Psoas muscle (tissue), 8 donors: ENCODE measurements at places on chromosomes 7 and 10.

DNA sequence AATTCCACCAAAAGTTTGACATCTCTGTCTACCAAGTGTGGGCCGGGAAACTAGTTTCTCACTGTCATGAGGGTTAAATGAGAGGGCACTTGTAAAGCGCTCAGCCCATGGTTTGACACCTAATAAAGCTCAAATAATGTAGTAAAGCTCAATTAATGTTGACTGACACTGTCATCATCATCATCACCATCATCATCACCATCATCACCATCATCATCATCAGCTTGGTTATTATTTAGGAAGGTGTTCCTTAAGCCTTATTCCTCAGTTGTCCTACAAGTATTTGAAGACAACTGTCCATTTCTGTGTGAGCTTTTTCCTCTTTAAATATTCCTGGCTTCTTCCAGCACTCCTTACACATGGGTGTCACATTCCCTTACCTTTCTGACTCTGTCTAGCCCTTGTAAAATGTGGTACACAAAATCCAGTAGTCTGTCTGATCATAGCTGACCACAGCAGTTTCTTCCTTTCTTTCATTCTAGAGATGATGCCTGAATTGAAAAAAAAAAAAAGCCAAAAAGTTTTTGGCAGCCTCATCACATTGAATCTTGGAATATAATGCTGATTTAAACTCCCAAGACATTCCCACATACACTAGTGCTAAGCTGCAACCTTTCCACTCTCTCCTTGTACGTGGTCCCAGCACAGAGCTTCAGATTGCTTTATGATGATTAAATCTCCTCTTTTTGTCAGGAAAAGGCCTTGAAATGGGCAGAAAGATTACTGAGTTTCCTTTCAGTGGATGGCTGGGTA, 40.6 kb upstream of the SEPHS1 start:
- DNase-seq: no peak

GRCh38 chr7:48667407-48667806, 256.9 kb upstream of the CDC14C start:
- no peak for DNase-seq

DNA sequence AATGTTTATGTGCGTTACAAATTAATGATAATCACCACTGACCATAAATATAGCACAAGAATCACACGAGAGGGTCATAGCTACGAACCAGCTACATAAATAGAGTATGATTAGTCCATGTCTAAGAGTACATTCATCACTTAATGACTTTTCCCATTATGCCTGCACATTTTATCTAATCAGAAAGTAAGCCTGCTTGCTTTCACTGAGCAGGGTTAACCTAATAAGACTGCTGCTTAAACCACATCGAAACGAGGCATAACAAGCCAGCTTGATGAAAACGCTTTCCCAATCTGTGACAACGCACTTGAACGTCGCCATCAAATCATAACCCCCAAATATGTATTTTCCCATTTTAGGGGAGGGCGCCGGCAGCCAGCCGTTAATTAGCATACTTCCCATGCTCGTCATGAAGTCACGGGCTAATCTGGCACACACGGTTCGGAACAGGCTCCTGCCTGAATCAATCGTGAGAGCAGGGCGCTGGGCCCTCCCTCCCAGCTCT, 71.5 kb downstream of the EBF3 start:
- peak; percentile 68 for DNase-seq

- no peak for DNase-seq
Measured at GRCh38 chr10:94846204-94846603, 83.7 kb downstream of the CYP2C19 start.

DNA sequence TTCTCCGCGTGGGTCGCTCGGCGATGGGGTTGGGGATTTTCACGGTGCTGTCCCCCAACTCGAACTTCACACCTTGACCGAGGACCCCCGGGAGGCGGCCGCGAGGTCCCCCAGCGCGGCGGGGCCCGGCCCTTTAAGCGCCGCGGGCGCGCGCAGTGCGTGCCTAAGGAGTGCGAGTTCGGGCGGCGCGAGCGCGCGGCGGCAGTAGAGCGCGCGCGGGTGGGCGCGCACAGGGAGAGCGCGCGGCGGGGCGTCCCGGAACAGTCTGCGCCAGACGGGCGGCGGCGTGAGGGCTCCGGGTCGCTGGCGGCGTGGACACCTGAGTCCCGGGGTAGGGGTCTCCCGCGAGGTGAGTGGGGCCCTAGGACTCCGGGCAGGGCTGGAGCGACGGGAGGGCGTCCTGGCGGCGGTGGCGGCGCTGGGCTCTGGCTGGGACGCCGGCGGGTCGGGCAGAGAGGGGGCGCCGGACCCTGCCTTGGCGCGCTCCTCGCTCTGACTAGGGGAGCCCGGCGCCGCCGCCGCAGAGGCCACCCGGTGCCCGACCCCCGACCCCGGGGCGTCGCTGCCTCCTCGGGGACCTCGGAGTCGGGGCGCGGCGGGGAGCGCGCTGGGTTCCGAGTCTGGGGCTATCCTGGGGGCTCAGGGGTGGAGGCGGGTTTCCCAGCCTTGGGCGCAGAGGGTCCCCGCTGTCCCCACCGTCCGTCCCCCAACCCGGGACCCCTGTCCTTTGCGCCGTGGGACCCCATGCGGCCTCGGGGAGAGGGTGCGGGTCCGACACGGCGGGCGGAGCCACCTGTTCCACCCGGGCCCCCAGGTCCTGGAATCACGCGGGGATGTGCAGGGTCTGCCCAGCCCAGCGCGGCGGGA, at the start of gene PROSER2:
TSS of gene PROSER2 (plus strand) at position 235 of the 867 bp plus-strand sequence. CDS start 28,722 bp downstream, outside the sequence.
- DNase-seq: peak; percentile 65

DNA sequence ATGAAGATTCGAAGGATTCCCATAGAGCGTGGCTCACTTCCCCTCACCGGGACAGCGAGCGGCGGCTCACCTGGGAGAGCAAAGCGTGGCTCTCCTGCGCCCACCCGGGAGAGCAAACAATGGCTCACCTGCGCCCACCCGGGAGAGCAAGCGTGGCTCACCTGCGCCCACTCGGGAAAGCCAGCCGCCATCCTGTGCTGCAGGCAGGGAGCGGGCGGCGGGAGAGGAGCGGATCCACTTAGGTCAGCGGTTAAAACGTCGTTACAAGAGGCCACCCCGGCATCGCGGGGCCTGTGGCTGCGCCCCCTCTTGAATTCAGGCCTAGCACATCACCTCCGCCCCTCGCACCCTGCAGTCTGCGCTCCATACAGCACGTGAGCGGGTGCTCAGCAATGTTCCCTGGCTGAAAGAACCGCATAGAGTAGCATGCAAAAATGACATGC, 461 bp upstream of the FIGNL1 start:
- DNase-seq: peak; percentile 59

DNA sequence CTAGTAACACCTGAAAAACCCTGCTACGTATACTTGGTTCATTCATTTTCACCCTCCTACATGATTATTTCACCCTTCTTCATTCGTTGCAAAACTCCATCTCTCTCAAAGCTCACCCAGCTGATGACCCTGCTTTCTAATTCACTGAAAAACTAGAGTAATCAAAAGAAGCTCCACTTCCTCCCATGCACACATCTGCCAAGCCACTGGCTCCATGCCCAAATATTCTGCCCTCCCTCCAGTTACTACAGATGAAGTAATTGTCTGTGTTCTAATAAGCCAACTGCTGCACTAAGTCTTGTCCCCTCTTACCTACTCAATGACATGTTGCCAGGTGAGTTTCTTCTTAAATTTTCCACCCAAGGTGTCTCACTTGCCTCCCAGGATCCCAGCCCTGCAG, 96.9 kb upstream of the CCDC71L start:
- peak; percentile 57 for DNase-seq

GRCh38 chr7:55177589-55178261, 158.9 kb downstream of the EGFR start:
- DNase-seq: peak; percentile 58

- DNase-seq: no peak
Measured at GRCh38 chr7:82592416-82592815, 148.8 kb upstream of the CACNA2D1 start.

- DNase-seq: peak; percentile 17
Measured at GRCh38 chr10:23610626-23611307, 171.9 kb downstream of the OTUD1 start.
